ENCODE measurements at places on chromosomes 2 and 18.

GRCh38 chr2:117775703-117776219, 38.7 kb upstream of the DDX18 start:
- no peak for DNase-seq

- no peak for DNase-seq
These were observed 251.6 kb upstream of the FIGN start for GRCh38 chr2:163987175-163987940.

DNA sequence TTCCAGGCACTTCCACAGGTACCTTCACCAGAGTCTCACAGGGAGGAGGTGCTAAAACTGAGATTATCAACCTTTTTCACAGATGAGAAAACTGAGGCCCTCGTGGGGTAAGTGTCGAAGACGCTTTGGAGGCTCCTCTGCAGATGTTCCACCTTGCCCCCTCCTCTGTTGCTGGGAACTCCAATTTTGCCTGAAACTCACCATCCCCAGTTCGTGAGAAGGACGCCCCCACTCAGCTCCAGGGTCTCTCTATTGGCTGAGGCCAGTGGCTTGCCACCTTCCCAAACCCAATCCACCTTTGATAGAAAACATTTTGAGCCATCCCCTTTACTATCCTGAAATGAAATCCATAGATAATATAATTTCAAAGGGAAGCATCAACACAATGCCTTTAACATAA, 109.1 kb downstream of the CYP26B1 start:
- DNase-seq, result no peak

DNA sequence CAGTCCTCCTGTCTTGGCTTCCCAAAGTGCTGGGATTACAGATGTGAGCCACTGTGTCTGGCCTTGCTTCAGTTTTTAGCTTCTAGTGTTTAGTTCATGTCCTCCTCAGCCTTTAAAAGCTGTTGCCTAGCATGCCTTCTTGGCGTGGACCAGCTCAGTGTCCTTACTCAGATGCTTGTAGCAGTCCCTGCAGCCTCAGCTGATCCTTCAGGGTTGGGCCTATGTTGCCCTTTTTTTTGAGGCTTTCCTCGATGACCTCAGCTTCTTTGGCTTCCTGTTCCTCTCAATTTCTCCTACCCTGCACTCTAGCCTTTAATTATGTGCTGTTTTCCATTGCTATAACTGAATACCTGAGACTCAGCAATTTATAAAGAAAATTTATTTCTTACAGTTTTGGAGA, 57.7 kb downstream of the TANC1 start:
- DNase-seq, result no peak

DNA sequence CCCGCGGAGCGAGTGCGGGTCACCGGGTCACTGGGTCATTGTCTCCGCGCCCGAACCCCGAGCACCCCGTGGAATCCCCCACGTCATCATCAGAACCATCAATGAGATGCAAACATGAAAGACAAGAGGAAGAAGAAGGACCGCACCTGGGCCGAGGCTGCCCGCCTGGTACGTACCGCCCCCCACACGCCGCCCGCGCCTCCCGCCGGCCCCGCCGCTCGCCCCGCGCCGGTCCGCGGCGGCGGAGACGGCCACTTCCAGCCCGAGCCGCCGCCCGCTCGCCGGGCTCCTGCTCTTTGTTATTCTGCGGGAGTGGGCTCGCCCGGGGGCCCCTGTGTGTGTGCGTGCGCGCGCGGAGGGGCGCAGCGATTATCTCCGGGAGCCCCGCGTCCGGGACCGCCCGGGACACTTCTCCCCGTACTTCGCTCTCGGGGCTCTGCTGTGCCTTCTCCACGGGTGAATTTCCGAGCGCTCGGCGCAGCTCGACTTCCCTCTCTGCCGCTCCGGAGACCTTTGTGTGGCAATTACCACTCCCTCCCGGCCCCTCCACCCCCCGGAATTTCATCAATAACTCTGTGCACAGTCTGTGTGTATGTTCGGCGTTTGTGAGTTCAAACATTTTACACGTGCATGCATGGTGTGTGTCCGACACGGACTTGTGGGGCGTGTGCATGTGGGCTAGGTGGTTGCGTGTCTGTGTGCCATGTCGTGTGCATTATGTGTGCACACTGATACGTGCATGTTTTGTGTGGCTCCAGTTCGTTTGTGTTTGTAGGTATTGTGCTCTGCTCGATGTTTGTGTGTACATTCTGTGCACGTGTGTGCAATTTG, 714 bp downstream of the ASXL3 start:
- DNase-seq, result no peak

- no peak for DNase-seq
These were observed 1.7 kb downstream of the MYO1B start for GRCh38 chr2:191246820-191247380.

GRCh38 chr2:44974064-44974715, 32.7 kb downstream of the SIX3 start:
- DNase-seq, result peak; percentile 28

DNA sequence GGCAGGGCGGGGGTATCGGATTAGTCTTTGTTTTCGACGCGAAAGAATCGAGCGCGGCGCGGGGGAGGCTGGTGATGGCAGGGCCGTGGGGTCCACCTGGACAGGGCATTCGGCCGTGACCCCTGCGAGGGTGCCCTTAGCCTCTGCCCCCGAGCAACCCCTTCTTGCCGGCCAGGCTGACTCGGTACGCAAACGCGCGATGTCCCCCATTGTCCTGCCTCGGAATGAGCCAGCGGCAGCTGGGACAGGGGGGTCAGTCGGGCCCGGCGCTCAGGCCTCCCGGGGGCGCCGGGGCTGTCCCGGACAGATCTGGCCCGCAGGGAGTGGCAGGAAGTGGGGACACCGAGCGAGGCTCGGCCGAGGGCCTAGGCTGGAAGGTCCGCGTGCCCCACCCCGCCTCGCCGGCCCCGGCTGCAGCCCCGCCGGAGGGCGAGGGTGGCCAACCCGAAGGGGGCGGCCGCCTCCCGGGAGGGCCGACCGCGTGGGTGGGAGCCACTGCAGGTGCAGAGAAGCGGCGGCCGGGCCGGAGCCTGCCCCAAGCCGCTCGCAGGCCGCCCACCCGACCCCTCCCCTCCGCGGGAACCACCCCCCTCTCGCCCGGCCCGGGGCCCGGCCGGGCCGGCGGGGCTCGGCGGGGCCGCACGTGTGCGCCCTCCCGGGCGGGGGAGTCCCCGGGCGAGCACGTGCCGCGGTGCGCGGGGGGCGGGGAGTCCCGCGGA, at the start of gene TET3:
Gene TET3, plus strand, starts transcription at position 708 of the 719 bp plus-strand sequence. CDS start 1,494 bp downstream, outside the sequence.
- DNase-seq, result peak; percentile 45

GRCh38 chr2:173806761-173807160, 158.4 kb downstream of the SP3 start:
- no peak for DNase-seq

DNA sequence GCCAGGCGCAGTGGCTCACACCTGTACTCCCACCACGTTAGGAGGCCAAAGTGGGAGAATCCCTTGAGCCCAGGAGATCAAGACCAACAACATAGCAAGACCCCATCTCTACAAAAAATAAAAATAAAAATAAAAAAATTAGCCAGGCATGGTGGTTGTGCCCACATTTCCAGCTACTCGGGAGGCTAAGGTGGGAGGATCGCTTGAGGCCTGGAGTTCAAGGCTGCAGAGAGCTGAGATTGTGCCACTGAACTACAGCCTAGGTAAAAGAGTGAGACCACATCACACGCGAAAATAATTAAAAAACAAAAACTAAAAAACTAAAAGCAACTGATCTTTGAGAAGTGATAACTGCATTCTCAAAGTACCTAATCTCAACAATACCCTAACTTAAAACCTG, 1.8 kb downstream of the C2orf76 start:
- no peak for DNase-seq

DNA sequence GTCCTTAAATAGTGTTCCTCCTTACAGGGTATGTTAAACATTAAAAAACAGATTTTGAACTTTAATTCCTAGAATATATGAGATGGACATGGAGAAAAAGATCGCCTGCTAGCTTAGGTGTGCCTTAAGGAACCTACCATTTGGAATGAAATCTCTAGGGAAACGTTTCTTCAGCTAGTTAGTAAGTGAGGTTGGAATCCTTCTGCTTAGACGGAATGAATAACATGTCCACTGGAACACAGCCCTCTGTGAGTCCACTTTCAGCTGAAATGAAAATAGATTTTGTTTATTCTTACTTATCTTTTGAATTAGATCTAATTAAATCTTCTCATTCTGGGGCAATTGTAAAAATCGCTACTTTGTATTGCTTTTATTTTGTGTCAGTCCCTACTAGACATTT, 28.4 kb downstream of the NAB1 start:
- DNase-seq, result no peak

DNA sequence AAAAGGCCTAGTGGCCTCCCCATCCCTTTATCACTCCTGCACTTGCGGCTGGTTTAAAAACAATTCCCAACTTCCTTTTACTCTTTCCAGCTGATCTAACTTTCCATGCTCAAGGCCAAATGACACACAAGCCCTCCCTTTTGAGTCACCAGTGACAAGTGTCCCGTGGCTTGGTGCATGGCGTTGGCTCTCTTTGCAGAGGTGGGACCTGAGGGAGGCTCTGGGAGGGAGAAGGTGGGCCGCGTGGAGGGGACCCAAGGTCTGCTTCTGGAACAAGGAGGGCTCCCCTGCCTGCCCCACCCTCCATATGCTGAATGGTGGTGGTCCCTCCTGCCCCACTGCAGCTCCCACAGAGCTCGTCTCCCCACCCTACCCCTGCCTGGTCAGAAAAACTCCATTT, 30.8 kb upstream of the HPCAL1 start:
- no peak for DNase-seq

GRCh38 chr2:121828281-121828731, 72.9 kb downstream of the TSN start:
- DNase-seq, result no peak

DNA sequence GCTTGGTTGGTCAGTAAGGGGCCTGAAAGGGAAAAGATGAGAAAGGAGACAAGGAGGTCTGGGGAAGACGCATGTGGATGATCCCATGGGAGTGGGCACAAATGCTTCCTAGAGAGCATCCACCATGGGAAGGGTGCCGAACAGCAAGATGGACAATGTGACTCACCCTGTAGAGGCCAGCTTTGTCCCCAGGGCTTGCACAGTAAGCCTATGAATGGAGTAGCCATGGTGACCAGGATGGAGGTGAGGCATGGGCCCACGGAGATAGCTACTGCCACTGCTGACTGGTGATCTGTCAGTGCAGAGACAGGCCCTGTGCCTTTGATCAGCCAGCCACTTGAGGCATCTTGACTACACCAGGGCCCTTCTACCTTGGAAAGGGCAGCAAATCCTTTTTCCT, 172.6 kb downstream of the HAUS1 start:
- DNase-seq, result no peak

DNA sequence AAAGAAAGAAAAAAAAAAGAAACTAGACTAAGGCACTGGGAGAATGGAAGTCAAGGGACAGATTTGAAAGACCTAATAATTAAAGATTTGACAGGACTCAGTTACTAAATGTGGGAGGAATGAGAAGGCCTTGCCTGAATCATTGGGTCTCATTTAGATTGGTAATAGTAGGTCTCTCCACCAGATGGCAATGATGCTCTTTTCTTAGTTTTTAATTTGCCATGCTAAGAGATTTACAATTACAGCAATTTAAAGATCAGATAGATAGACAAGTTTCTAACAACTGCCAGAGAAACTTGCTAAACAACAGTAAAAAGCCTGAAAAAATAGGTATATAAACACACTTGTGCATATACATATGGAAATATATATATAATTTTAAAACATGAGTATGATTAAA, 153.0 kb downstream of the TMEM247 start:
- peak; percentile 30 for DNase-seq

- no peak for DNase-seq
These were observed 150.1 kb downstream of the CTIF start for GRCh38 chr18:48688961-48689360.

DNA sequence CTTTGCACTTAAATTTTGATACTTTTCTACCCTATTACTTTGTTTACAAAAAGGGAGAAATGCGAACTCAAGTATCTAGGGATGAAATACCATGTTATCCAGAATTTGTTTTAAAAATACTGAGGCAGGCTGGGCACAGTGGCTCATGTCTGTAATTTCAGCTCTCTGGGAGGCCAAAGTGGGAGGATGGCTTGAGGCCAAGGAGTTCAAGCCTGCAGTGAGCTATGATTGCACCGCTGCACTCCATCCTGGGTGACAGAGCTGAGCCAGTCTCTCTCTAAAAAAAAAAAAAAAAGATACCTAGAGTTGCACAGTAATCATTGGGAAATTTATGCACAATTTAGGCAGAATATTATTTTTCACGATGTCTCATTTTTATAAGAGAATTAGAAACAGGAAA, 12.4 kb upstream of the VAPA start:
- no peak for DNase-seq

DNA sequence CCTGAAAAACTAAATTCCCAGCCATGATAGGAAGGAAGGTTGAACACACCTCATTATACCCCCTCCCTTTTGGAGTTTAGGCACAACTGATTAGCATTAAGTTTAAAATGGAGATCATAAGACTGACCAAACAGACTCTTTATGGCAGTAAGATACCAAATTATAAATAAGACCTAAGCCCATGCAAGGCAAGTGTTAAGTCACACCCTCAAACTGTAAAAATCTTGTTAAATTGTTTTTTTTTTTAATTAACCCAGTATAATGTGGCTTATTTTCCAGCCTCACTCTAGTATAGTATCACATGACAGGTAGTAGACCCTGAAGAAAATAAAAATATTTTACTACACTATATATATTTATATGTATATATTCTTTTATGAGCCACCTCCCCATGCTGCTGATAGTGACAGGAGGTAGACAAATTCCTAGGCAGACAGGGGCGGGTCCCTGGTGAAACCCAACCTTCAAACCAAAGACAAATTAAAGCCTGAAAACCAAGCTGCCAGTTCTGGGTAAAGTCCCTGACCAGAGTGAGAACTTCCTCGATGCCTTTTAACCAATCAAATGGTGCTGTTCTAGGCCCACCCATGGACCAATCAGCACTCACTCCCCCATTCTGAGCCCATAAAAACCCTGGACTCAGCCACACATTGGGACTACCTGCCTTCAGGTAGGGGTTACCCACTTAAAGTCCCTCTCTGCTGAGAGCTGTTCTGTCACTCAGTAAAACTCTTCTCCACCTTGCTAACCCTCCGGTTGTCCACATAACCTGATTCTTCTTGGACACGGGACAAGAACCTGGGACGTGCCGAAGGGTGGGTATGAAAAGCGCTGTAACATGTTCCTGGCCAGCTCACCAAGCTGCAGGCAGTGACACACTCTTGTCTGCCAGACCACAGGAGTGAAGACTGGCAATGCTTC, 123.9 kb upstream of the B3GNT2 start:
- DNase-seq, result no peak

DNA sequence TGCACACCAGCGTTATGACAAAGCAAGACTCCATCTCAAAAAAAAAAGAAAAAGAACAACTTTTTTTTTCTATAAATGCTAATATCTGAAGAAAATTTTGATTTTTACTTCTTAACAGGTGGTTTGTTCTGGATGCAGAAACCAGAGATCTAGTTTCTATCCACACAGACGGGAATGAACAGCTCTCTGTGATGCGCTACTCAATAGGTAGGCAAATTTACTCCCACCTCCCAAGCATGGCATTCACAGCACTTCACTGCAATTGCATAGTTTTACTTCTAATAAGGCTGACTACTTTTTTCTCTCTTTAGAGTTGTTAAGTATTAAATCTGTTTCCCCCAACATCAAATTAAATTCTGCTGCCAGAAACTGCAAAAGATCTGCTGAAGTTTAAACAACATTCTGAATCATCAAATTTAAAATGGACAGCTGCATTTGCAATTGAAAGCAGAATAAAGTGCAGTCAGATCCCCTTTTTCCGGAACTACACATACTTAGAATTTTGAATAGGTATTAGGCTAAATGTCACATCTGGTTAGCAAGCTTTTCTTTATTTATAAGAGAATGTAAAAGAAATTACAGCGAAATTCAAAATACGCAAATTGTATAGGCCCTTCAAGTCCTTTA, 45.1 kb downstream of the COX7A2L start:
- no peak for DNase-seq

GRCh38 chr2:199704358-199705238, 146.4 kb downstream of the FTCDNL1 start:
- peak; percentile 17 for DNase-seq
